ENCODE measurements at places on chromosomes 1 and 21. TPM values are rescaled to one million over a fixed set of nuclear protein-coding genes. Genes with fewer than 3 reads are reported as not detected.

Gene MFAP2
- total RNA-seq, result 29.4 TPM

Gene HJV
- total RNA-seq, result not detected

Gene NBPF11
- 12.8 TPM for total RNA-seq

Gene FOXE3
- not detected for total RNA-seq

Gene TEDDM1
- 4.6 TPM for total RNA-seq

Gene RHCE
- total RNA-seq, result 1.4 TPM

Gene FMOD
- 227 TPM for total RNA-seq

Gene OR2T33
- 2.6 TPM for total RNA-seq

Gene RNF186
- not detected for total RNA-seq

Gene POU3F1
- not detected for total RNA-seq

Gene WNT2B
- 4.8 TPM for total RNA-seq

Gene IPO9
- total RNA-seq, result 13.2 TPM

Gene L1TD1
- total RNA-seq, result 4.6 TPM

Gene RSBN1
- total RNA-seq, result 25.3 TPM

Gene MANEAL
- total RNA-seq, result 1.7 TPM

Gene C1orf94
- total RNA-seq, result 0.72 TPM

Gene DISC1
- total RNA-seq, result 17.3 TPM

Gene DNASE2B
- total RNA-seq, result not detected

Gene FYB2
- total RNA-seq, result 15.6 TPM

Gene OR14K1
- not detected for total RNA-seq

Gene ZNF684
- total RNA-seq, result 6.7 TPM

Gene RNU1-2
- total RNA-seq, result under 0.01 TPM

Gene KCNK1
- total RNA-seq, result 14.2 TPM

Gene SPRR2G
- 11.3 TPM for total RNA-seq

Gene MYOC
- not detected for total RNA-seq

Gene ITSN1
- 235 TPM for total RNA-seq

Gene GPX7
- total RNA-seq, result 96.8 TPM

Gene RHD
- total RNA-seq, result not detected

Gene RYR2
- total RNA-seq, result 24.8 TPM

Gene SIK1
- total RNA-seq, result 23.6 TPM

Gene ANGPTL7
- 0.24 TPM for total RNA-seq

Gene CFH
- total RNA-seq, result 60.4 TPM

Gene GSTM1
- total RNA-seq, result 23.8 TPM

Gene DTL
- 3.6 TPM for total RNA-seq

Gene ALDH4A1
- 2.4 TPM for total RNA-seq

Gene FAM72C
- 6.0 TPM for total RNA-seq

Gene CD48
- 12.5 TPM for total RNA-seq

Gene TRPM2
- total RNA-seq, result 2.9 TPM

Gene PDE9A
- total RNA-seq, result 2.9 TPM

Gene AKR7A3
- 0.96 TPM for total RNA-seq

Gene OR2T35
- total RNA-seq, result 7.2 TPM

Gene TLCD4
- total RNA-seq, result 35.6 TPM

Gene FCRL2
- 1.2 TPM for total RNA-seq

Gene LDLRAD2
- 2.2 TPM for total RNA-seq

Gene S100A7
- total RNA-seq, result not detected

Gene MSH4
- 0.24 TPM for total RNA-seq

Gene DNAJC6
- 4.1 TPM for total RNA-seq

Gene PTTG1IP
- 347 TPM for total RNA-seq

Gene EPHB2
- 28.9 TPM for total RNA-seq

Gene MAP1LC3C
- total RNA-seq, result 3.9 TPM

Gene CYP2J2
- total RNA-seq, result 3.1 TPM

Gene IL6R
- total RNA-seq, result 14.7 TPM

Gene BSND
- 0.24 TPM for total RNA-seq

Gene C4BPA
- total RNA-seq, result 3.6 TPM

Gene FMO2
- 15.4 TPM for total RNA-seq

Gene GNG4
- 1.9 TPM for total RNA-seq
